Frontal cortex (tissue), 4 donors: ENCODE measurements at places on chromosomes 12 and 14.
A peak's percentile ranks its signal among the peaks of the same experiment; 100 is the strongest.

GRCh38 chr14:22482782-22483553 is 106.1 kb downstream of the DAD1 start:
- DNase-seq, result no peak

- no peak for DNase-seq
These were observed 18.3 kb downstream of the RTL1 start for GRCh38 chr14:100885196-100885595.

- DNase-seq, result no peak
These were observed 2.5 kb downstream of the P2RX2 start for GRCh38 chr12:132620899-132621656.

GRCh38 chr12:15662303-15662980 is 126.7 kb downstream of the EPS8 start:
- no peak for DNase-seq

DNA sequence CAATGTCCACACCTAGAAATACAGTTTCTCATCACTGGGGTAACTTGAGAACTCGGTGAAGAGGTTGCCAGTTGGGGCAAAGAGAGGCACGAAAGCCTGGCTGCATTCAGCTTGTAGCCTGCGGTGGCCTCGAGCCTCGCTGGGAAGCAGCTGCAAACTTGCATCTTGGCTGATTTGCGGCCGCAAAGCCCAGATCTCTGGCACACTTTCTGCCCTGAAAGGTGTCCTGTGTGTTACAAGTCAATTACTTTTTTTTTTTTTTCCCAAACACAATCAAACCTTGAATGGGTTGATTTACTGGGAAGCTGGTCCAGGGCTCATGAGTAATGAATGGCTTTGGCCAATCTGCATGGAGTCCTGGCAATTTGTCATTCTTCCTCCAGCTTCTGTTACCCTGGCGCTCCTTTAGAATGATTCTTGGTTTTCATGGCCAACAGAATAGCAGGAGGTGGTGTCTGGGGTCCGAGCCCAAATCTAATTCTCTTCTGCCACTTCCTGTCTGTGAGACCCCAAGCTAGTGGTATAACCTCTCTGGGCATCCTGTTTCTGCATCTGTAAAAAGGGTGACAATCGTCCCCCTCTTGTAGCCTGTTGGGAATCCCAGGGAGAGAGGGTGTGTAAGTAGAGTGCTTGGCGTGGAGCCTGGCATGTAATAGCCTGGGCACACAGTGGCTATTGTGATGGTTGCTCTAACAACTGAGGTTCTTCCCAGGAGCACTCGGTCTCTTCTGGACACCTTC is 6.7 kb downstream of the BCL7A start:
- no peak for DNase-seq

DNA sequence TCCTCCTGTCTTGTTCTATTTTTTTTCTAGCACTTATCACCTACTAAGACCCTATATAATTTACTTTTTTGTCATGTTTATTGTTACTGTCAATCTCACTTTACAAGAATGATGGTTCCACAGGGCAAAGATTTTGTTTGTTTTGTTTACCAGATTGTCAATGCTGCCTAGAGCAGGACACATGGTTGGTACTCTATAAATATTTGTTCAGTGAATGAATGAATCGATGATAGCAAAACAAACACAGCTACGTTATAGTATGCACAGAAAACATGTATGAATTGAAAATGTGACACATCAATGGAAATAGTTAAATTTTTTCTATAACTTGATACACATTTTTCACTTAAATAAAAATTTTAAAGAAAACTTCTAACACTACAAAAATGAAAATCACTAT is 67.1 kb upstream of the KRR1 start:
- no peak for DNase-seq

GRCh38 chr14:90531497-90531896 is 134.7 kb downstream of the CALM1 start:
- no peak for DNase-seq

- DNase-seq, result no peak
These were observed 27.7 kb downstream of the DUSP16 start for GRCh38 chr12:12534975-12535374.

- DNase-seq, result peak; percentile 75
These were observed 50.0 kb downstream of the NCOR2 start for GRCh38 chr12:124517260-124518050.

GRCh38 chr12:70221626-70222025 is 21.6 kb upstream of the CNOT2 start:
- DNase-seq, result no peak

DNA sequence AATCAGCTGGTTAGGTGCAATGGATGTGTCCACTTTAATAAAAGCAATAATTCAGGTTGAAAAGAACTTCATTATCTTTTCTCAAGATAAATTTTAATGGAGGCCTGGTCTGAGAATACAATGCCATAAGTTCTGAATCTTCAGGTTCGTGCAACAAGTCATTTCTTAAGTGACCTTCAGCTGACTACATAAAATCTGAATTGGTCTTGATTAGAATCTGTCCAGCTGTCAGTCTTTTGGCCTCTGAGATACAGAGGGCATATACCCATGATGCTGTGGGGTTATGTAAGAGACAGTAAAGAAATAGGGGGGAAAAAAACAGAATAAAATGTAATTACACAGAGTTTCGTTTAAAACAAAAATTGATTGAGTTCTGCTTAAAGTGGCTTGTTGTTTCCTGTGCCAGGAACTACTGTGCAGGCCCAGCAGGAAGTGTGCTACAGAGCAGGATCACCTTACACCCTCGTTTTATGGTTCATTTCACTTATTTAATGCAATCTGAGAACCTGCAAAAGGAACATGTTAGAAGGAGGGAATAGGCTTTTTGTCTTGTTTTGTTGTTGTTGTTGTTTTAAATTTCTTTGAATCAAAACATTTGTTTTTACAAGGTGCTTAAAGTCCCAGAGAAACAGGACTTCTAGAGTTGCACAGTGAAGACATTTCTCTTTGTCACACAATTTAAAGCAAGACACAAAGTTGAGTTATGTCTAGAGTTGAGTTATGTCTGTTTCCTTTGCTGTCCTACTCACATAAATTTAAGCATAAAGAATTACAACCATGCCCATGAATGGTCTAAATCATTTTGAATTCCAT is 64.2 kb downstream of the LGR5 start:
- no peak for DNase-seq

GRCh38 chr14:30185832-30186231 is 258.2 kb upstream of the PRKD1 start:
- no peak for DNase-seq
